ENCODE measurements at places on chromosomes 6 and 20. TPM values are rescaled to one million over a fixed set of nuclear protein-coding genes. Genes with fewer than 3 reads are reported as not detected.

The EZR gene
- 368 TPM for total RNA-seq

The SLC17A2 gene
- total RNA-seq = not detected

The GMDS gene
- total RNA-seq = 43.8 TPM

The HLA-DOA gene
- total RNA-seq = 1.4 TPM

The CFAP61 gene
- total RNA-seq = not detected

The C20orf144 gene
- not detected for total RNA-seq

The LY6G5C gene
- total RNA-seq = 0.72 TPM

The ZBTB12 gene
- 2.0 TPM for total RNA-seq

The THBD gene
- 46.5 TPM for total RNA-seq

The RIPOR3 gene
- 1.2 TPM for total RNA-seq

The SLPI gene
- total RNA-seq = 864 TPM

The KIF6 gene
- 0.24 TPM for total RNA-seq

The IL17F gene
- total RNA-seq = 0.20 TPM

The EBF4 gene
- total RNA-seq = 1.7 TPM

The GINS1 gene
- 8.6 TPM for total RNA-seq

The RIPPLY2 gene
- not detected for total RNA-seq

The HEY2 gene
- total RNA-seq = 1.6 TPM

The ADTRP gene
- total RNA-seq = 0.72 TPM

The TSPO2 gene
- total RNA-seq = not detected

Measured in esophagus mucosa (tissue), 1 donor.